ENCODE measurements at places on chromosomes 5 and 9. TPM values are rescaled to one million over a fixed set of nuclear protein-coding genes. Genes with fewer than 3 reads are reported as not detected.
A peak's percentile ranks its signal among the peaks of the same experiment; 100 is the strongest.

DNA sequence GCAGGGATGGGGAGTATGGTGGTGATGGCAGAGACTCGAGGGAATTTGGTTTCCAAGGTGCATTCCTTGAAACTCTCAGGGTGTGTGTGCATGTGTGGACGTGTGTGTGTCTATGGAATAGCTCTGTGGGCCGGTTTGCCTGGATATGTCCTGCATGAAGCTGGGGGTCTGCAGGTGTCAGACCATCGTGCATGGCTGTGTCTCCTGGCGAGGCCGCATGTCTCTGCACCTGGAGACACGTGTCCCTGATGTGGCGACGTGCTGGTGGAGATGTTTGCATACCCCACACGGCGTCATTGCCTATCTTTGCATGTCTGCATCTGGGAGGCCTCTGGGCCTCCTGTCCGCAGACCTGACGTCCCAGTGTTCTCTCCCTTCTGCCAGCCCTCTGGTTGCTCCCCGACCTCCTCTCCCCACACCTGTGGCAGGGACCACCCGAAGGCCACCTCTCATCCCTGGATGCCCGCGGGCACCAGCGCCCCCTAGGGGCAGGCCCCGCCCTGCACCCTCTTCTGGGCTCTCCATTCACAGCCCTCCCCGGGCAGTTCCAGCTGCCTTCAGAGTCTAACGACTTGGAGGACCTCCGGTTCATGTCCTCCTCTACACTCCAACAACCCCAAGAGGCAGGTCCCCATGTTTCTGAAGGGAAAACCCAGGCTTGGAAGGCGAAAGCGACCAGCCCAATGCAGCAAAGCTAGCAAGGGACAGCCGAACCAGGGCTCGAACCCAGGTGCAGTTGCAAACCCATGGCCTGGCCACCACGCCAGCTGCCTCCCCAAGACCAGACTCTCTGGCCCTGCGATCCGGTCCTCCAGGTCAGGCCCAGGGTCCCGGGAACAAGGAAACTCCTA, 88.6 kb downstream of the LMX1B start:
- H3K36me3 ChIP-seq = no peaks in the 10 kb centered on the region
- no peak overlapping the region for H3K27ac ChIP-seq
- H3K27me3 ChIP-seq = peaks cover 23% of the 10 kb centered on the region
- no peaks in the 10 kb centered on the region for H3K4me1 ChIP-seq

GRCh38 chr9:136089697-136090045, 5.4 kb downstream of the NACC2 start:
- no peak overlapping the region for H3K27ac ChIP-seq
- no peaks in the 10 kb centered on the region for H3K36me3 ChIP-seq
- H3K4me3 ChIP-seq = no peak overlapping the region
- no peaks in the 10 kb centered on the region for H3K4me1 ChIP-seq
- no peak for DNase-seq

DNA sequence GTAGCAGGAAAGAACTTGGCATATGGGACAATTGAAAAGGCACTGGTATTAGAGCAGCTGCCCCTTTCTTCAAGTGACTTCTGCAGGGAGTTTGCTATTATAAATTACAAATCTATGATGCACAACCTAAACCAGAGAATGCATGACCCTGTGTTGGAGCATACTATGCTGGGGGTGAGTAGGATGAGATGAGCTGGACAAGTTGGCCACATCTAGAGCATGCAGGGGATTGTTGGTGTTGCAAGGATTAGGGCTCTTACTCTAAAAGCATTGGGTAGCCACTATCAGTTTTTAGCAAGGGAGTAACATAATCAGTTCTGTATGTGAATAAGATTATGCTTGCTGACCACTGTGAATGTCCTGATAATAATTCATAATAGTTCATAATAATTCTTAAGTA, 186.7 kb downstream of the KIAA0825 start:
- no peaks in the 10 kb centered on the region for H3K4me1 ChIP-seq
- no peak overlapping the region for H3K27ac ChIP-seq
- no peaks in the 10 kb centered on the region for H3K36me3 ChIP-seq
- no peak for DNase-seq

- H3K27me3 ChIP-seq = no peaks in the 10 kb centered on the region
- no peaks in the 10 kb centered on the region for H3K4me1 ChIP-seq
Measured at GRCh38 chr5:30000231-30000630, 1193.3 kb upstream of the CDH6 start.

Gene TAF1L
- polyA plus RNA-seq = not detected

DNA sequence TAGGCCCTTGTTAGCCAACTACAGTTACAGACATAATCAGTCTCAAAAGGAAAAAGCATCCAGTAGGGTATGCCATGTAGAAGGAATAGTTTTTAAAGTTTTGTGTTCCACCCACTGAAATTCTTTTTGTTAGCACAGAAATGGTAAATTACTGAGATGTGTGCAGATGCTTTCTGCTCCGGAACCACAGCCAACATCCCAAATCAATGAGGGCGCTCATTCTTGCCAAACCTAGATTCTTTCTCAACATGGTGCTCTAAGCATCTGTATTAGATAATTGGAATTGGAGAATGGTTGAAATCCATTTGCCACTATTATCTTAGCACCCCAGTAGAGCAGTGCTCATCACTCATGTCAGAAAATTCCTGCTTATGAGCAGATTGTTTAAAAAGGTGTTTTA, 127.8 kb downstream of the SEC61B start:
- H3K36me3 ChIP-seq = no peaks in the 10 kb centered on the region
- H3K27ac ChIP-seq = no peak overlapping the region
- DNase-seq = no peak

- H3K27ac ChIP-seq = no peak overlapping the region
- no peak for DNase-seq
- H3K4me3 ChIP-seq = no peak overlapping the region
- peaks cover 11% of the 10 kb centered on the region for H3K36me3 ChIP-seq
Measured at GRCh38 chr9:2106666-2107065, 91.5 kb downstream of the SMARCA2 start.

- peak overlapping the region; percentile 87 for H3K4me3 ChIP-seq
- peaks cover 2% of the 10 kb centered on the region for H3K4me1 ChIP-seq
- H3K27me3 ChIP-seq = no peaks in the 10 kb centered on the region
- H3K36me3 ChIP-seq = no peaks in the 10 kb centered on the region
Measured at GRCh38 chr9:100427366-100428263, 672 bp downstream of the MSANTD3 start.

DNA sequence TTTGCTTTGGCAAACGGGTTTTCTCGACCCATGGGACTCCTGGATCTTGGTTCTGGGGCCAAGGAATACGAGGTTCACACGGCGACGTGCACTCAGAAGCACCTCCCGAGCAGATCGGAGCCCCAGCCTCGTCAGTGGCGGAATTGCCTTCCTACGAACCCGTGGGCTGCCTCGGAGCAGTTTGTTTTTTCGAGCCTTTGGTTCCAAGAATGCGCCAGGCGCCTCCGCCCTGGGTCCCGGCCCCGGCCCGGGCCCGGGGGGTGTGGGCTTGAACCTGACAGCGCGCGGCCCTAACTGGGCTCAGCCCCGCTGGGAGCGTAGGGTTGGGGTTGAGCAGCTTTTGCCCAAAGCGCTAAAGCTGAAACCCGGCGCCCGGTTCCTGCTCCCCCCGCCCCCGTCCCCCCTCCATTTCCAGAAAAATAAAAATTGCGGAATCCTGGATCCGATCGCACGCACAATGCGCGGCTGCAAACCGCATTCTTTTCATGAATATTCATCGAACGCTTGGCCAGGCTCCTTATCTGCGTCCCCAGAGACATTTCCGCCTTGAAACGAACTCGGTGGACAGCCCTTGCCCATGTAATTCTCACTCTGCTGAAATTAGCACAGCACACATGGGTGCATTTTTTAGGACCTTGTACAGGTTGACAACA, 1.0 kb downstream of the BASP1 start:
- H3K36me3 ChIP-seq = no peaks in the 10 kb centered on the region
- no peaks in the 10 kb centered on the region for H3K4me1 ChIP-seq
- H3K27me3 ChIP-seq = peaks cover 5% of the 10 kb centered on the region
- H3K27ac ChIP-seq = peak overlapping the region; percentile 52
- DNase-seq = no peak

DNA sequence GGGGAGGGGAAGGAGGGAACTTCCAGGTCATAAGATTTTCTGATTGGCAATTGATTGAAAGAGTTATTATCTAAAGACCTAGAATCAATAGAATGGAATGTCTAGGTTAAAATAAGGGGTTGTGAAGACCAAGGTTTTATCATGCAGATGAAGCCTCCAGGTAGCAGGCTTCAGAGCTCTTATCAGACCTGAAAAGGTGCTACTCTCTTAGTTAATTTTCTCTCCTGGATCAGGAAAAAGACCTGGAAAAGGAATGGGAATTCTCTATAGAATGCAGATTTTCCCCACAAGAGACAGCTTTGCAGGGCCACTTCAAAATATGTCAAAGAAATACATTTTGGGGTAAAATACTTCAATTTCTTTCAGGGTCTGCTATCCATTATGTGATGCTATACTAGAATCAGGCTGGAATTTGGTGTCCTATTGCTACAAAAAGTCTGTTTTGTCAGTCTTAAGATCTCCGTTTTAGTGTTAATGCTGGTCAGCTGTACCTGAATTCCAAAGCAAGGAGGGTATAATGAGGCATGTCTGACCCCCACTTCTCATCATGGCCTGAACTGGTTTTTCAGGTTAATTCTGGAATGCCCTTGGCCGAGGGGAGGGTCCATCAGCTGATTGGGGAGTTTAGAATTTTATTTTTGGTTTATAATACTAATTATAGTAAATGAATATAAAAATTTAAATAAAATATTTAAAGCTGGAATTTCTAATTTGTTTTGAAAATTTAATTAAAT, 16.6 kb upstream of the STOM start:
- no peaks in the 10 kb centered on the region for H3K27me3 ChIP-seq

DNA sequence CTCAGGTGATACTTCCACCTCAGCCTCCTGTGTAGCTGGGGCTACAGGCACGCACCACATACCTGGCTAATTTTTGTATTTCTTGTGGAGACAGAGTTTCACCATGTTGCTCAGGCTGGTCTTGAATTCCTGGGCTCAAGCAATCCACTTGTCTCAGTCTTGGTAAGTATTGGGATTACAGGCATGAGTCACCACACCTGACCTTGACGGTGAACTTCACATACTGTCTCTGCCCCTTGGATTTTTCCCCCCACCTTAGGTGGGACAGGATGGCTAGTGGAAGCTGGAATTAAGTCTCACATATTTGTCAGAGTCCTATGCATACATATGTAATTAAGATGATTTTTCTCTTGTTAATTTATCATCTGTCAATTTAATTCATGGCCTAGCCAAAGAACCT, 20.9 kb upstream of the RFK start:
- no peak overlapping the region for H3K4me3 ChIP-seq
- no peaks in the 10 kb centered on the region for H3K36me3 ChIP-seq
- H3K4me1 ChIP-seq = no peaks in the 10 kb centered on the region
- no peaks in the 10 kb centered on the region for H3K27me3 ChIP-seq
- peak overlapping the region; percentile 41 for H3K27ac ChIP-seq

- DNase-seq = no peak
- no peak overlapping the region for H3K27ac ChIP-seq
- H3K4me3 ChIP-seq = no peak overlapping the region
- H3K4me1 ChIP-seq = no peaks in the 10 kb centered on the region
- no peaks in the 10 kb centered on the region for H3K27me3 ChIP-seq
- H3K36me3 ChIP-seq = no peaks in the 10 kb centered on the region
Measured at GRCh38 chr9:81141961-81142360, 547.4 kb downstream of the TLE1 start.

Gene SPINK7
- polyA plus RNA-seq = not detected

- H3K4me1 ChIP-seq = no peaks in the 10 kb centered on the region
- no peaks in the 10 kb centered on the region for H3K27me3 ChIP-seq
- no peak overlapping the region for H3K4me3 ChIP-seq
Measured at GRCh38 chr5:107483231-107484024, 187.3 kb downstream of the EFNA5 start.

DNA sequence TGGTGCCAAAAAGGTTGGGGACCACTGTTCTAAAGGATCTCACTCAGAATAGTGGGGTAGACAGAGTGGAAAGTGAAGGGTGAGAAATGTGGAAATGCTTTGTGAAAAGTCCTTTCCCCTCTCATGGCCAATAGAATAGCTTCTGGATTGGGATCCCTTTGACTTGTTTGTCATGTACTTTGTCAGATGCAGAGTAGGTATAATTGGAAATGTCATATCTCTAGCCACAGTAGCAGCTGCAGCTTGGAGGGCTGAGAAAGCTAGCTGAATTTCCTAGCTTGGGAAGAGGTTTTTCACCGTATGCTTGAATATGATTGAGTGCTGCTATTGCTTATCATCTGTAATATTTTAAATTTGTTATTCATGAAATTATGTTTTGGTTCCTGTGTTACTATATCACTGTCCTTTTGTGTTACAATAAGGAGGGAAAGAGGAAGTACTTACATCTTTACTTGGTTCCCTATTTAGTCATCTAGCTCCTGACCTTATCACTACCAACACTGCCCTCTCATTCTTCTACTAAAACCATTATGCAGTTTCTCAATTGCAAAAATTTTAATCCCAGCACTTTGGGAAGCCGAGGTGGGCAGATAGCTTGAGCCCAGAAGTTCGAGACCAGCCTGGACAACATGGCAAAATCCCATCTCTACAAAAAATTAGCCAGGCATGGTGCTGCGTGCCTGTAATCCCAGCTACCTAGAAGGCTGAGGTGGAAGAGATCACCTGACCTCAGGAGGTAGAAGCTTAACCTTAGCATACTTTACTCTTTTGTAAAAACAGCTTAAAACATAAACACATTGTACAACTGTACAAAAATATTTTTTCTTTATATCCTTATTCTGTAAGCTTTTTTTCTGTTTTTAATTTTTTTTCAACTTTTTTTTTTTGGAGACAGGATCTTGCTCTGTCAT, 12.4 kb downstream of the SLC30A5 start:
- H3K27ac ChIP-seq = no peak overlapping the region
- peaks cover 32% of the 10 kb centered on the region for H3K36me3 ChIP-seq
- no peaks in the 10 kb centered on the region for H3K4me1 ChIP-seq
- no peak overlapping the region for H3K4me3 ChIP-seq
- H3K27me3 ChIP-seq = no peaks in the 10 kb centered on the region
- DNase-seq = no peak

- no peaks in the 10 kb centered on the region for H3K4me1 ChIP-seq
- no peaks in the 10 kb centered on the region for H3K36me3 ChIP-seq
- no peak overlapping the region for H3K27ac ChIP-seq
- peak; percentile 45 for DNase-seq
- H3K27me3 ChIP-seq = no peaks in the 10 kb centered on the region
- H3K4me3 ChIP-seq = no peak overlapping the region
Measured at GRCh38 chr5:1842004-1842819, 40.5 kb downstream of the IRX4 start.

Gene PTGES
- polyA plus RNA-seq = not detected

Measured in small intestine (tissue), 16 donors.